ENCODE measurements at places on chromosomes 6 and 20. TPM values are rescaled to one million over a fixed set of nuclear protein-coding genes. Genes with fewer than 3 reads are reported as not detected.

NKAIN4 gene
- total RNA-seq = not detected

- no peak for DNase-seq
Observed at GRCh38 chr20:14434384-14435136, 97.1 kb upstream of the FLRT3 start.

DNA sequence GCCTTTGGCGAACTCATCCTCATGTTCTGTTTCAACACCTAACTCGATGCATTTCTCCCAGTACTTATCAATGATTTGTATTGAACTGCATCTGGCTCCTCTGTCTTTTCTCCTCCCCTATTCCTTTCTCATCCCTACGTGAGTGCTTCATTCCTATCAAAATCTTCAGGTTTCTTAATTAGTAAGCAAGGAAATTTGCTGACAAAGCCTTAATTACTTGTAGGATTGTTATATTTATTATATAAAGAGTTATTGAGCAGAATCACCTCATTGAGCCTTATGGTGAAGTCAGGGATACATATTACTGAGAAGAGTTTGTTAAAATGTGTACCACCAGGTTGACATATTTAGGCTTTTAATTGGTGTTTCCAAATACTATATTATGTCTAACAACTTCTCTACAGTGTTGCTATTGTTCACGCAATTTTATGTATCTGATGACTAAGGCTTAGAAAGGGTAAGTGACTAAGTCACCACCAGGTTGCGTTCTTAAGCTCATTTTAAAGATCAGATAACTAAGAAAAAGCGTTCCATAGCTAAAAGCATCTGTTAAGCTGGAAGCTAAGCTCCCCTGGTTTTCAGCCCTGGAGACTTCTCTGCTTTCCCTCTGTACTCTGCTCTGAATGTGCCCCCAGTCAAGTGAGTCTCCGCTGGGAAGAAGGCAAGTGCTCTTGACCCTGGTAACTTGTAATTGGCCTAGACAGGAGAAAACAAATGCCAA is 18.9 kb downstream of the SCGN start:
- DNase-seq = no peak

RBPJL gene
- total RNA-seq = not detected

SEL1L2 gene
- total RNA-seq = not detected

ZNF292 gene
- total RNA-seq = 18.0 TPM

GRCh38 chr20:14198416-14198815 is 139.0 kb downstream of the FLRT3 start:
- DNase-seq = no peak

HLA-DPA1 gene
- total RNA-seq = 211 TPM

SLC22A3 gene
- total RNA-seq = 6.7 TPM

SPEF1 gene
- not detected for total RNA-seq

- no peak for DNase-seq
Observed at GRCh38 chr6:153401751-153402150, 270.7 kb upstream of the RGS17 start.

UNC5CL gene
- 0.56 TPM for total RNA-seq

DNA sequence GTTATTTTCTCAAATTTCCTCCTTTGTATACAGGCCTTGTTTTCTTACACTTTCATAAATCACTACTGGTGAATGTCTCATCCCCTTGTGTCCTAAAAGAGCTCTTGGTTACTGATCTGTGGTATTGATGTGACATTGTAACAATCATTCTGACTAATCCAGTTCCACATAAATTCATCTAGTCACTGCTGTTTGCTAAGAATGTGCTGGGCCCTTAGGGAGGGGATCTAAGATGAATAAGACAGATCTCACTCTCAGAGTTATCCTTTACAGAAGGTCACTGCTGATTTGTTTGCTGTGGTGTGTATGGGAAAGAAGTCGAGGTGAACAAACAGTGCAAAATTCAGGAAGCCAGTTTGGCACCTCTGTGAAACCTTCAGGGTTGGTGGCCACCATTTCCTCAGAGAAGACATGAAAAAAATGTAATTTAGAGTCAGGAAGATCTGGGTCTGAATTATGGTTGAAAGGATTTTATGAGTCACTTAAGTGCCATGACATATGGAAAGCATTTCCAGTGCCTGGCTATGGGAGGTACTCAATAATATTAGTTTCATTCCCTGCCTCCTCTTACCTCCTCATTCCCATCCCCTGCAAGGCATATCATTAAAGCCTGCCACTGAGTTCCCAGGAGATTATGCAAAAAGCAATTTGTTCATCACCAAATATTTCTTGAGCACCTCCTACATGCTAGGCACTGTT is 121.8 kb downstream of the COL9A1 start:
- DNase-seq = no peak

DNA sequence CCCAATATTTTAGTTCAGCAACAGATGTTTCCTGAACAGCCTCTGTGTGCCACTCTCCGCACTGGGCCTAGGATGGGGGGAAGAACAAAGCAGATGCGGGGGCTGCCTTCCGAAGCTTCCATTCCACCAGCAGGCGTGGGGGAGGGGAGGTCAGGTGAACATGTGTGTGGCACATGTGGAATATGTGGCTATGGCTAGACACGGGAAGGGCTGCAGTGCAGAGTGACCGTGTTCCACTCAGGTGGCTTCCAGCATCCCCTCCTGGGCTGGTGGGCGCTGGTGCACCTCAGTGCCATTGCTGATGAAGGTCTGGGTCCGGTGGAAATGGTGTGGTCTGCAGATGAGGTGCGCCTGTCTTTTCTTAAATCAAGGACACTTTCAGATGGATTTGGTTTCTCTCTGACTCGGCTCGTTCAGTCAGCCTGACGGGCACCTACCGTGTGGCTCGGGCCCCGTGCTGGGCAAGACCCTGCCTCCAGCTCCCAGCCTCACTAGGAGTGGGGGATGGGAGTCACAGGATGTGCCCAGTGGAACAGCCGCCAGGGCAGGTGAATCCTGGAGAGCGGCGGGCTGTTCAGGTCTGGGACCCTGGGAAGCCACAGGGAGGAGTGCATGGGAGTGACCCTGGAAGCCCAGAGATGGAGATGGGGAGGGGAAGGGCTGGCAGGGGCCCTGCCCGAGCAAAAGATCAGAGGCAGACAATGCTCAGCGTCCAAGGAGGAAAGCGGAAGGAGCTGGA is 111.0 kb downstream of the SYCP2 start:
- DNase-seq = no peak

DNA sequence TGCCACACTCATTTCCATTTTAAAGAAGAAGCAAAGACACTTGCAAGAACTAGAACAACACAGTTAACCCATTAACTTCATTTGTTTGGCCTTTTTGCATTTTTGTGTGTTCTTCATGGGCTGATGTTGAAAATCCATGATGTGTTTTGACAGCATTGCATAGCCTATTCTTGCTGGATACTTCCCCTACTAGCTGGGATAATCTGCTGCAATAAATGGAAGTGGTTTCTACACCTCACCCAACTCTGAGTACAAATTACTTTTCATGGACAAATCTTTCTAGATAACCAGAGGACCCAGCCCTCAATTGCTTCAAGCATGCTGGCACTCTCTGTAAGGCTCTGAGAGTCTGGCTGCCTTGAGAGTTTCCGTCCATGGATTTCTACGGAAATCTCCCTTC is 26.5 kb downstream of the CST9L start:
- no peak for DNase-seq

SULF2 gene
- 78.7 TPM for total RNA-seq

ZMYND8 gene
- total RNA-seq = 27.2 TPM

- DNase-seq = no peak
Observed at GRCh38 chr6:117547688-117548621, 54.4 kb downstream of the GOPC start.

CST2 gene
- 0.93 TPM for total RNA-seq

GRCh38 chr6:148203281-148203925 is 139.2 kb upstream of the SASH1 start:
- no peak for DNase-seq

GRCh38 chr6:145886228-145886956 is 71.8 kb upstream of the FBXO30 start:
- no peak for DNase-seq

DNA sequence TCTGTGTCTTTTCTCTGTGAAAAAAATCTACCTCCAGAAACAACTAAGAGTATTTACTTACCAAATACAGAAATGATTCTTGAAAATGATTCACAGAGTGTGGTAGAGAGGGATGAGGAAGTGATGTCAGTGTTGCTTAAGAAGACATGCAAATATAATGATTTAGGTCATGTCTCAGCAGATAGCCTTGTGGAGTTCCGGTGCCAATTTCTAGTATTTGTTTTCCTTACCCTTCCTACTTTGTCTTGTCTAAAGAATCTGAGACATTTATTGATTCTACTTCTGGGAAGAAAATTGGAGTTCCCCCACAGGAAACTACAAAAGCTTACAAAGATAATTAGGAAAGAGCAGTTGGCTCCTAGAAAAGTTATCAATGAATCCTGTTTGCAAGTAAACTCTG is 68.8 kb downstream of the GJA1 start:
- no peak for DNase-seq

DNA sequence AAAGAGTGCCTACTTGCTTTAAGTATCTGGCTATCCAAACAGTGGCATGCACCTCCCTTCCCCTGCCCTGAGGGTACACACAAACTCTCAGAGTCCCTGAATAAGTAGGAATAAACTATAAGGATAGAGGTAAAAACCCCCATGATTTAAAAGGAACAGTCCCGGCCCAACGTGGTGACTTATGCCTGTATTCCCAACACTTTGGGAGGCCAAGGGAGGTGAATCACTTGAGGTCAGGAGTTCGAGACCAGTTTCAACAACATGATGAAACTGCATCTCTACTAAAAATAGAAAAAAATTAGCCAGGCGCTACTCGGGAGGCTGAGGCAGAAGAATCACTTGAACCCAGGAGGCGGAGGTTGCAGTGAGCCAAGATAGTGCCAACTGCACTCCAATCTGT is 22.2 kb downstream of the SAMHD1 start:
- no peak for DNase-seq

GRCh38 chr6:128070406-128070805 is 169.5 kb upstream of the THEMIS start:
- DNase-seq = no peak

DNA sequence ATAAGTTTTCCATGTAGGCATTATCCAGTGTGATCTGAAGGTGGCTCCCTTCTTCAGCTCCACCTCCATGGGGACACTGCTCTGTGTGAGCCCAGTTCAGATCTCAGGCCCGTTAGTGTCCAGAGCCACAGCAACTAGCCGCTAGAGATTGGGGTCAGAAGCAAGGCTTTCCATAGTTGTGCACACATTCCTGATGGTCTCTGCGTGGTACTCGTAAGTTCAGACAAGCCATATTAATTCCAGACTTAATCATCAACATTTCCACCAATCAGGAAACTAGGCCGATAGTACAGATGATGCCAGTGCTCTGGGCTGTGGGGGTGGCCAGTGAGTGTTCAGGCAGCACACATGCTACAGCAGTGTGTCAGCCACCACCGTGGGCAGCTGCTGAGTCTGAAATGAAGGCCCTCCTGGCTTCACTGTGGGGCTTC is 17.5 kb upstream of the SYNCRIP start:
- DNase-seq = no peak

NHSL1 gene
- total RNA-seq = 18.1 TPM

SLC52A3 gene
- total RNA-seq = 0.84 TPM

GRCh38 chr6:159692303-159693127 is 526 bp downstream of the SOD2 start:
- DNase-seq = no peak

TPMT gene
- total RNA-seq = 6.6 TPM

- no peak for DNase-seq
Observed at GRCh38 chr6:33116841-33117711, 41.3 kb downstream of the HLA-DPB1 start.

GRCh38 chr6:154071711-154072110 is 32.7 kb downstream of the OPRM1 start:
- DNase-seq = no peak

- no peak for DNase-seq
Observed at GRCh38 chr6:127824061-127824460, 76.8 kb downstream of the THEMIS start.

DNA sequence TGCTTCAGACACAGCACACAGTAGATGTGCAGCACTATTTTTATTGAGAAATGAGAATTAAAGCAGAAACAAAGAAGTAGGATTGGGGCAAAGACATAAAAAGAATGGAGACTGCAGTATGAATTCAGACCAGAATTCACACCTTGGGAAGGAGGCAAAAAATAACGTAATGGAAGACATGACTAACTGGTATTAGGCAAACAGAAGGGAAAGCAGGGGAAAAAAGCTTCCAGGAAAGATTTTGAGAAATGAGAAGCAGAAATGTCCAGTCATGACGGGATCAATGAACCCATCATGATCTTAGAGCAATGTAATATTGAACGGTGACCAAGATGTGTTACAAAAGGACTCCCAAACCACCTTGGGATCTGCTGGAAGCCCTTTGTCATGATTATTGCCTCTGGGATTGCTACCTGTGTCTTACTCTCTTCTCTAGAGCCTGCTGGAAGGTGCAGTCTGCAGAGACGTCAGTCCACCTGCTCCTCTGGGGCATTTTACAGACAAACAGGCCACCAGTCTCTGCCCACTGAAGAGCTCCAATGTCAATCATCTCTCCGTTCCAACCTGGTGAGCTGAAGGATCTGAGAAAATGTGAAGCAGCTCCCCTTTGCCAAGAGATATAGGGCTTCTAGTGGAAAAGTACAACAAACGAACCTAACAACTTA is 8.7 kb downstream of the NUDT3 start:
- no peak for DNase-seq

GRCh38 chr6:96196633-96197032 is 180.9 kb downstream of the FUT9 start:
- DNase-seq = no peak
